ENCODE measurements at places on chromosomes 2 and 18.

- no peak for DNase-seq
Measured at GRCh38 chr18:30376515-30376914, 666.0 kb downstream of the DSC3 start.

GRCh38 chr2:172232708-172233396 is 130.2 kb upstream of the DLX2 start:
- no peak for DNase-seq

GRCh38 chr2:84865181-84865783 is 15.6 kb downstream of the TRABD2A start:
- peak; percentile 66 for DNase-seq

GRCh38 chr2:74099835-74100234 is 47.9 kb downstream of the BOLA3 start:
- no peak for DNase-seq

- DNase-seq = no peak
Measured at GRCh38 chr18:8257851-8258434, 351.3 kb upstream of the RAB12 start.

- no peak for DNase-seq
Measured at GRCh38 chr2:54360055-54360792, 95.9 kb upstream of the SPTBN1 start.

DNA sequence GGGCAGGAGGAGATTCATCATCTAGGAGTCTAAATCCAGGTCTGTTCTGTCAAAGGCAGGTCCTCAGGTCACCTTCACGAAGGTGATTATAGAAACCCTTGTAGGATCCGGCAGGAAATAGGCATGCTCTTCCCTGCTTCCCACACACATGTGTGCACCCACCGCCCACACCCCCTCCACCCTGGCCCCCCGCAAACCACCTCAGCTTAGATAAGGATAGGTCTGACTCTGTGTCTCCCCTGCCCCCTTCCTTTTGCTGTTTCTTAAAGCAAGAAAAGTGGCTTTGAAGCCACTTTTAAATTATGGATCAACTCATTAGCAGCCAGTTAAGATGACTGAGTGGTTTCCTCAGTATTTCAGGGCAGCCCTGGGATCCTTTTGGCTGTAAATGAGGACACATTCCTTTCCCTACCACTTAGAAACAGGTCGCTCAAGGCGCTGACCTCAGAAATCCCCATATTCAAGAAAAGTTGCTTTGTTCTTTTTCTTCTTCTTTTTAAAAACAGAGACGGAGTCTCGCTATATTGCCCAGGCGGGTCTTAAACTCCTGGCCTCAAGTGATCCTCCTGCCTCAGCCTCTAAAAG is 14.5 kb upstream of the CIB4 start:
- no peak for DNase-seq

GRCh38 chr2:199994371-199994770 is 39.0 kb downstream of the MAIP1 start:
- no peak for DNase-seq

- DNase-seq = no peak
Measured at GRCh38 chr18:36650266-36650665, 178.5 kb downstream of the TPGS2 start.

DNA sequence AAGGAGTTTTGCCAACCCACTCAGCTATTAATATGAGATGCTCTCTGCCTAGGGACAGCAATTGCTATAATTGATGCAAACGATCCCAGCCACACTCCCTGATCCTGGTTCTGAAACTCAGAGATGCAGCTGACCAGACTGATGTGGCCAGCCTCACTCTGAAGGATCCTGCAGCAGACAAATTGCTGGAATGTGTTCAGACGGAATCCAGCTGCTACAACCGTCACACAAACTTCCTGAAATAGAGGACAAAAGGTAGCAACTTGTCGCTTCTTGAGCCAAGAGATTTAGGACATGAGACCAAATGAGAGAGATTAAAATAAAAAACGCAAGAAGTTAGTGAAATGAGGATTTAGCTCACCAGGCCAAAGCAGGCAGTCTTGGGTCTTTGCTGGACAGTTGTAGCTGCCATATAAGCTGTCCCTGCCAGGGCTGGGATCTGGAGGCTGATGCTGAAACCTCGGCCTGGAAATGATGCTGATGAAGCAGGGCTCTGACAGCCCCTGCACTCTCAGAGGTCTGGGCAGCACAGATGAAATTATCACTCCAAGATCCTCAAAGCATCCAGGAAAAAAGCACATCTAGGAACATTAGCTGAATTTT is 8.3 kb upstream of the YWHAQ start:
- DNase-seq = no peak

DNA sequence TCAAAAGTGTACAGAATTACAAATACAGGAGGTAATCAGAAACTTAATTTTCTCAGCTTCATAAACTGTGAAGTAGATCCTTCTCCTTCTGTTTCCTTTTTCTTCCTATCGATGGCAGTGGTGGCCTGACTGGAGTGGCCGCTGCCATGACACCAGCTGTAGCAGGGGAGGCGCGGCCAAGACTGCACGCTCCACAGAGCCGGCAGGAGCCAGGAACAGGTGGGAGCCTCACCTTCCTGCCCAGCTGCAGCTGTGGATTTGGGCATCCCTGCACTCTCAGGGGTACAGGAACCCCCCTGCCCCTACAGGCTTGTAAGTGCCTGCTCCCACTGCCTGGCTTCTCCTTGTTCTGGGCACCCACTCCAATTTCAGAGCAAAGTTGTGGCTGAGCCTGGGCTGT is 76.1 kb downstream of the EPB41L3 start:
- DNase-seq = no peak

- DNase-seq = no peak
Measured at GRCh38 chr2:170554278-170554955, 160.7 kb upstream of the SP5 start.

DNA sequence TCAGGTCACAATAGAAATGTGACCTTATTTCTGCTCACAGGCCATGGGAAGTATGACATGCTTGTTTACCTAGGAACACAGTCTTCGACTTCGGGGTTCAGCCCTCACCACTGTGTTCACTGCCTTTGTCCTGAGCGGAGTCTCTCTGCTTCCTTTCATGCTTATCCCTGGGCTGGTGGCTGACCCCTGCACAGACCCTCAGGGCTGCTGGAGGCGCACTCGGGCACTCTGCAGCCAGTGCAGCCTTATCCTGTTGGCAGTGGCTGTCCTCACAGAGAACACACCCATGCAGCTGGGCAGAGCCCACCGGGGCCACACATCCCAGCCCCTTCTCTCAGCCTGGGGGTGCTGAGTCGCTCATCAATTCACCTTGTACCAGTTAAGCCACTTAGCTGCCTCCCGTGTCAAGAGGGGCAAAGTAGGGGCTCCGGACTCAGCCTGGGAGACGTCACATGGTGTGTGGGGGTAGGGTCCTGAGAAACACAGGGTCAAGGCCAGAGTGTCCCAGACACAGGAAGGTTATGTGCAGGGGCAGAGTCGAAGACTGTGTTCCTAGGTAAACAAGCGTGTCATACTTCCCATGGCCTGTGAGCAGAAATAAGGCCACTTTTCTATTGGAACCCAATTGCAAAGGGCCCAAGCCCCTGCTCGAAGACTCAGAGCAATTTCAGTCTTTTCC is 107.5 kb downstream of the FAM210A start:
- DNase-seq = no peak
